ENCODE measurements at places on chromosomes 11 and 22.

- DNase-seq: no peak
These were observed 186.0 kb upstream of the CNTN5 start for GRCh38 chr11:98834776-98835175.

DNA sequence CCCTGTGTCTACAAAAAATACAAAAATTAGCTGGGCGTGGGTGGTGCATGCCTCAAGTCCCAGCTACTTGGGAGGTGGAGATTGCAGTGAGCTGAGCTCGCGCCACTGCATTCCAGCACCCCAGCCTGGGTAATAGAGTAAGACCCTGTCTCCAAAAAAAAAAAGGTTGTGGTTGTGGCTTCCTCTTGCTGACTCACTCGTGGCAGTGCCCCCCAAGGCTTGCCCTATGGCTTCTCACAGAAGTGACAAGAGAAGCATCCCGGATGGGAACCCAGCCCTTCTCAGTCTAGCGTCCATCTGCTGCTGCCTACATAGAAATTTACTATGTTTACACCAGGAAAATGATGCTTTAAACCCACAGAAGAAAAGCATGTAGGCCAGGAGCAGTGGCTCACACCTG lies 68.5 kb upstream of the PITPNB start:
- DNase-seq: no peak

DNA sequence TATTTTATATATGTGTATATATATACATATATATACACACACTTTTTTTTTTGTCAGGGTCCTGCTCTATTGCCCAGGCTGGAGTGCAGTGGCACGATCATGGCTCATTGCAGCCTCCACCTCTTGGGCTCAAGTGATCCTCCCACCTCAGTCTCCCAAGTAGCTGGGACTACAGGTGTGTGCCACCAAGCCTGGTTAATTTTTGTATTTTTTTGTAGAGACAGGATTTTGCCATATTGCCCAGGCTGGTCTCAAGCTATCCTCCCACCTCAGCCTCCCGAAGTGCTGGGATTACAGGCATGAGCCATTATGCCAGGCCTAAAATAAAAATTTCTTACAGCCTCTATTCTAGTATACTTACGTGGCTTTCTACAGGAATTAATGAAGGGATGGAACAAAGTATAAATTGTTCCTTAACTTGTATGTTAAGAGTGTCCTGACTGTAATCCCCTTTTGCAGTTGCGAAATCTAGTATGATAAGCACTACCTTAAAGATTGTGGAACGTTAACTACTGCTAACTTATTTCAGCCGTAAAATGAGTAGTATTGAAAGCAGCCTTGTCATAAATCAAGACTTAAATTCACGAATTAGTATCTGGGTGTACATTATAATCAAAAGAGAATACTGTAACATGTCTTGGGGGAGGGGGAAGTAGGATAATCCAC lies 2.1 kb downstream of the TRAF6 start:
- peak; percentile 34 for DNase-seq

DNA sequence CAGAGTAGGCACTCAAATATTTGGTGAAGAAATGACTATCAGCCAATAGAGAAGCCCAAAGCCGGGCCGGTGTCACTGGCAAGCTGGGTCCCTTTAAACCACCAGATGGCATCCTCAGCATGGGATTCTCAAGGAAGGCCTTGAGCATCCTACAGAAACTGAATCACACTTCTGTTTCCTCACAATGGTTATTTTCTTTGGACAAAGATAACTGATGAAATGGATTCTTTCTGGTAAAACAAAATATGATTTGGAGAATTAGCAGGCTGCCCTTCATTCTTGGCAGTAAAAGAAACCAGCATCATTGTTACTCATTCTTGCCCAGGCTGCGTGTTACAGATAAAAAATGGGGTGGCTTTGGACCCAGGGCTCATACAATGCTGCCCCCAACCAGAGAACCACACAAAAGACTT lies 30.3 kb upstream of the ASPHD2 start:
- DNase-seq: peak; percentile 76

DNA sequence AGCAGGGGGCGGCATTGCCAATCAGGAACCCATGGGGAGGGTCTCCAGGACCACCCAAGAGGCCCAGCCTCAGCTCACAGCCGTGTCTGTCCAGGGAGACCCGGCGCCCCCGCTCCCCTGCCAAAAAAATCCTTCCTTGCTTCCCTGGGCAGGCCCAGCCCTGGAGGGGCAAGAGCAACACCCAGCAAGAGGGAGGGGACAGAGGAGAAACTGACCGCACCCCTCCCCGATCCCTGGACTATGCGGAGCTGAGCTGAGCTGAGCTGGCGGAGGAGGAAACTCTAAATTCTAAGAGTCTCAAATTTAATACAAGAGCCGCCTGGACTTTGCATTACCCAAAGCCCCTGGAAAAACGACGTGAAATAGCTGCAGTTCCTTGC lies 52.0 kb upstream of the SHISAL1 start:
- no peak for DNase-seq

GRCh38 chr22:47299863-47300697 lies 537.6 kb downstream of the TBC1D22A start:
- DNase-seq: no peak

GRCh38 chr11:40045312-40045711 lies 1414.1 kb downstream of the LRRC4C start:
- DNase-seq: no peak

DNA sequence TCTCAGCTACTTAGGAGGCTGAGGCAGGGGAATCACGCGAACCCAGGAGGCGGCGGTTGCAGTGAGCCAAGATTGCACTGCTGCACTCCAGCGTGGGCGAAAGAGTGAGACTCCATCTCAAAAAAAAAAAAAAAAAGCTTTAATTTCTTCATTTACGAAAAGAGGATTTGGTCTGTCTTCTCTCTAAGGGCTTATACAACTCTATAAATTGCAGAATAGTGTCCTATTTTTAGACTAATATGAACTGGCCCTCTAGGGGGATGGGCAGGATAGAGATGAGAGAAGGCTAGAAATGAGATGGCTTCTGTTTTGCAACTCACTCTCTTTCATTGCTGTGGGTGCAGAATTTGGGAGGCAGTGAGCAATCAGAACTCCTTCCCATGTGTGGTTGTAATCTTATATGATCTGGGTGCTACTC lies 11.3 kb downstream of the MAML2 start:
- DNase-seq: peak; percentile 55

DNA sequence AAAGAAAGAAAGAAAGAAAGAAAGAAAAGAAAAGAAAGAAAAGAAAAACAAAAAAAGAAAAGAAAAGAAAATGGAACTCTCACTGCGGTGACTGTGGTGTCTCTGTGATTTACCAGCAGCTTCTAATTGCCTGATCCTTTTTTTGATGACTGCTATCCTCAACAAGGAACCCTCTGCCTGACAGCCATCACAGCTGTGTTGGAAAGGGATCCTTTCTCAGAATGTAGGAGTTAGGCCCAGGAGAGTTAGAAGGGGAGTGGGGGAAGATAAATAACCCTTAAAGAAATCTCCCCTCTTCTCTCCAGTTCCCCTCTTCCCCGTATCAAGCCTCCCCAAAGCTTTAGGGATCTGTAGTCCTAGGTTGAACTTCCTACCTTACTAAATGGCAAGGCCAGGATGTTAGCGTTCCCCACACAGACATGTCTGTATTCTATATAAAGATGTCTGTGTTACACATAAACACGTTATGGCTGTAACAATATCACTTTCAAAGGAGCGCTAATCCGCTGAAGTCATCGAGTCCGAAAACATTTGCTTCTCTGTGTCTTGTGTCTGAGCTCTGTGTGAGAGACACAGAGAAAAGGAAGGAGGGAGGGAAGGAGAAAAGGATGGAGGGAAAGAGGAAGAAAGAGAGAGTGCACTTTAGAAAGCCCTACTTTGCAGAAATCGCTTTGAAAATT lies 26.8 kb upstream of the WT1 start:
- DNase-seq: no peak

DNA sequence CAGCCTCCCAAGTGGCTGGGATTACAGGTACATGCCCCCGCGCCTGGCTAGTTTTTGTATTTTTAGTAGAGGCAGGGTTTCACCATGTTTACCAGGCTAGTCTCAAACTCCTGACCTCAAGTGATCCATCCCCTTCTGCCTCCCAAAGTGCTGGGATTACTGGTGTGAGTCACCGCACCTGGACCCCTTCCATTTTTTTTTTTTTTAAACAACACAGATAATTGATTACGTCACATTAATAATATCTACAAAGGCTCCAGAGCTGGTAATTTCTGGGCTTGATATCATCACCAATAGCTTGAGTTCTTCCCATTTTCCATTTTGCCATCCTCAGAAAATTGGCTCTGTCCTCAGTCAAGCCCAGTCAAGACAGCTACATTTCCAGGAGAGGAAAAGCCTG lies 7.2 kb downstream of the TTLL1 start:
- DNase-seq: no peak

DNA sequence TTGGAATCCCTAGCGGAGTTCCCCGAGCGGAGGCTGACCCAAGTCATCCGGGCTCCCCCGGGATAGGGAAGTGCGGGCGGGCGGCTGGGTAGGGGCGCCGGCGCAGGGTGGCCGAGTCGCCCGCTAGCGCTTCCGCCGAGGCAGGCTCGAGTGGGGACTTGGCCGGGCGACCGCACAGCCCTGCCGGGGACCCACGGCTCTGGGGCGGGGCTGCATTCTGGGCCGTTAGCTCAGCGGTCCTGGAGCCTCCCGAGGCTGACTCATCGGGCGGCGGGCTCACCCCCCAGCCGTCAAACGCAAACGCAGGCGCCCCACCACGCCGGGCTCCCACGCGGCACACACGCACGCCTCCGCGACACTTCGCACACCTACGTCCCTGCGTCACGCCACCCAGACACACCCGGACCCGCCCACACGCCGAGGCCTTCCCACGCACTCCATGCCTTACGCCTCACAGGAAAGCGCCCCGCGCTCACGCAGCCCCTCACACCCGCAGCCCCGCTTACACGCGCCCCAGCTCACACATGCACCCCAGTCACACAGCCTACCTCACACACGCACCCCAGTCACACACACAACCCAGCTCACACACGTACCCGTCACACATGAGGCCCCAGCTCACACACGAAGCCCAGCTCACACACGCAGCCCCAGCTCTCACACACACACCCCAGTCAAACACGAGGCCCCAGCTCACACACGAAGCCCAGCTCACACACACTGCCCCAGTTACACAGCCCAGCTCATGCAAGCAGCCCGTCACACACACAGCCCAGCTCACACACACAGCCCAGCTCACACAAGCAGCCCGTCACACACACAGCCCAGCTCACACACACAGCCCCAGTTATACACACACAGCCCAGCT lies 1.2 kb downstream of the PHLDB1 start:
- DNase-seq: peak; percentile 67

- DNase-seq: no peak
These were observed 55.2 kb downstream of the KDM2A start for GRCh38 chr11:67174311-67174710.

GRCh38 chr11:63874511-63874910 lies 35.6 kb downstream of the MARK2 start:
- DNase-seq: no peak

DNA sequence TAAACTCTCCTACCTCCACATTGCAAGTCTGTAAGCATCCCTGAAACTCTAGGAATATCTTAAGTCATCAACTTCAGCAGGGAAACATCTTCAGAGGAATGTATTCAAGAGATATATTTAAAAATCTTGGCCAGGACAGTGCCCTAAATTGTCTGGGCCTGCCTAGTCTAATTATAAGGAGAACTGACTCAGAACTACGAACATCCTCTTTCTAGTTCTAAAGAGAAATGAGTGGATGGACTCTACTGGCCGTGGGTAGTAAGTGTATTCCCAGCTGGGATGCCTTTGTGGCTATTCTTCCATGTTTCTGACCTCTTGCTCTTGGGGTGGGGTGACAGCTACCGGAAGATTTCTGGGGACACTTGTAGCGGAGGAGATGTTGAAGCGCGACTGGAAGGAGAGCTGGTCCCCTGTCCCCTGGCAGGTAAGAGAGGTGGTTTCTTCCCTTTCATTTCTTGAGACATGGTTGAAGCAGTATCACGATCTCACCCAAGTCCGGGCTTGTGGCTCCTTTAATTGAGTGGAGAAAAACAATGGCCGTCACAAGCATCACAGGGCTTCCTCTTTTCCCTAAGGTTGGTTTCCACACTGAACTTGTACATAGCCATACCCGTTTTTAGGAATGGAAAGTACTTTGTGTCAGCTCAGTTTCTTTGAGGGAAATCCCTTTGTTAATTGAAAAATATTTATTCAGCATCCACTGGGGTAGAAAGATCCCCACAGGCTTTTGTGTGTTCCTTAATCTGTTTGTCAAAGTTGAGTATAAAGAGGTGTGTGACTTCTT lies 97.7 kb upstream of the SORL1-AS1 start:
- DNase-seq: no peak

DNA sequence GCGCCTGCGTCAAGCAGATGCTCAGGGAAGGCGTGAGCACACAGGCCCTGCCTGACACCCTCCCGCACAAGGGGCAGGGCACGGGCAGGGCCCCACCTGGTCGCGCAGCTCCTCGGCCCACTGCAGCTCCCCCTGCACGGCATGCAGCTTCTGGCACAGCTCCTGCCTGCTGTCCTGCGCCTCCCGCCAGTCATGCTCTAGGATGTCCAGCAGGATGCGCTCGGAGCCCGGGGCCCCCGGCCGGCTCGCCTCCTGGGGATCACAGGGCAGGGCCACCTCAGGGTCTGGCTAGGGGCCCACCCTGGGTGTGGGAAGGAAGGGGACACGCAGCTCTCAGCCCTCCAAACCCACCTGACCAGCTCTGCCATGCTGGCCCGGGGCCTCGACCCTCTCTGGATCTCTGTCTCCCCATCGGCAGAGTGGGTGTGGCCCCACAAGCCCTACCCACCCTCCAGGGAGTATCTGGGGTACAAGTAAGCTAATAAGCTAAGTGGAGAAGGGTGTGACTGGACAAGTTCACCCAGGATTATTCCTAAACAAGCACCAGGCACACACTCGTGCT lies 10.7 kb downstream of the CARD10 start:
- no peak for DNase-seq

- no peak for DNase-seq
These were observed 175.7 kb upstream of the TTC12 start for GRCh38 chr11:113138731-113139130.

GRCh38 chr22:44604455-44604854 lies 97.5 kb upstream of the PRR5 start:
- DNase-seq: no peak

DNA sequence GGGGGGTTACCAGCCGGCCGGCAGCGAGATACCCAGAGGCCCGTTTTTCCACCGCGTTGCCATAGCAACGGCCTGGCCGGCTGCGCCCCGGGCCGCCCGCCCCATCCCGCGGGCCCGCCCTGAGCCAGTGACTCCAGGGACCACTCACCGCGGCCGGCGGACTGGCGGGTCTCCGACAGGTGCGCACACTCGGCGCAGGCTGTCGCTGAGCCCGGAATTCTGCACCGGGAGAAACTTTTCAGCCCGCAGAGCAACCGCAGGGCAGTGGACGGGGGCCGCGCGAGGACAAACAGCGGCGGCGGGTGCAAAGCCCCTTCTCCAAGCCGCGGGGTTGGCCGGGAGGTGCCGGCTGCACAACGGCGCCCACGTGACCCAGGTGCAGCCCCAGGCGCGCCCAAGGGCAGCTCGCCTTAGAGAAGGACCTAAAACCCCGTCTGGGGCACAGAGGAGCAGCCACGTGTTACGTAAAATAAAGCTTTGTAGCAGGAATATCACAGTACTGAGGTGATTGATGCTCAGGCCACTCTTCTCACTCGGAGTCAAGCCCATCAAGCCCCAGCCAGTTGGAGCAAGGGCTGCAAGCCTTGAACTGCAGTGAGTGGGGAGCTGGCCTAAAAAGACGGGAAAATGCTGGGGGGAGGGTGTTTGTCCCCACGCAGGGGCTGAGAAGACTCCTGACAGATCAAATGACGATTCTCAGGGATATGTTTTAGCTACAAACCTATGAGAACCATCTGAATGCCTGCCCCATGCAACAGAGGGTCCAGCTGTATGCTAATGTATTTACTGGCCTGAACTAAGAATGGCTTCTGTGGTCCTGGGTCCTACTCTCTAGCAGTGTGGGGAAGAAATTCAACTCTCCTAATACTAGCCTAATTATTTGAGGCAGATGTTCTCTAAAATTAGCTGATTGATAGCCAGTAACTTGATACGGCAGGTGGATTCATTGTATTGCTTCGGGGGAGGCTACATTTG lies at the start of gene STK33:
TSS of gene STK33 (minus strand) at position 294 of the 975 bp plus-strand sequence. CDS start 119,323 bp downstream, outside the sequence.
- DNase-seq: peak; percentile 62

Measured in activated CD4-positive, alpha-beta T cell treated with anti-CD3 and anti-CD28 coated beads, Interleukin-10, Interleukin-2, amounts not matched to agents 100 ng/mL and 50 ng/mL, durations not matched to agents 16 hours and 8 hours (primary cell).